ENCODE measurements at places on chromosomes 3 and 15. TPM values are rescaled to one million over a fixed set of nuclear protein-coding genes. Genes with fewer than 3 reads are reported as not detected.

Gene TLR9
- 1.0 TPM for total RNA-seq

DNA sequence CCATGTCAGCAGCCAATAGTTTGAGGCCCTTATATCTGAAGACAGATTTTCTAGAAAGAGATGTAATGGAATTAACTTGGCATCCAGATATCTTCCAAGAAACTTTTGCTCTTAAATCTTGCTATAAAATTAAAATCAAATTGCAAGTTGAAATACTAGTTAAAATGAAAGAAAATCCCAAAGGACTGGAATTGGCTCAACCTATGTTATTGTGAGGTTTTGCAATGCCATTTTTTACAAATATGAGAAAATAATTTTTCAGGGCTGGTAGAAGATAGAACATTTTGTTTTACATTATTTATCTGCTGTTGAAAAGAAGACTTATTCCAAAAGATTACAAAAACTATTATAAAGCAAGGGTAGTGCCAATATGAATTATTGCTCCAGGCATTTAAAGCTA, 92.2 kb upstream of the AGTR1 start:
- H3K36me3 ChIP-seq = no peaks in the 10 kb centered on the region
- no peak overlapping the region for H3K4me3 ChIP-seq
- no peaks in the 10 kb centered on the region for H3K4me1 ChIP-seq
- DNase-seq = no peak

Gene ELP6
- total RNA-seq = 18.8 TPM

- no peak overlapping the region for H3K4me3 ChIP-seq
- no peaks in the 10 kb centered on the region for H3K36me3 ChIP-seq
- no peaks in the 10 kb centered on the region for H3K4me1 ChIP-seq
- no peak overlapping the region for H3K27ac ChIP-seq
- no peaks in the 10 kb centered on the region for H3K27me3 ChIP-seq
Observed at GRCh38 chr3:34068505-34068904, 270.1 kb downstream of the PDCD6IP start.

Gene ZNF770
- total RNA-seq = 29.7 TPM

- no peak overlapping the region for H3K4me3 ChIP-seq
- no peaks in the 10 kb centered on the region for H3K27me3 ChIP-seq
- no peak overlapping the region for H3K27ac ChIP-seq
- H3K4me1 ChIP-seq = no peaks in the 10 kb centered on the region
Observed at GRCh38 chr15:91482799-91483198, 370.7 kb upstream of the SLCO3A1 start.

DNA sequence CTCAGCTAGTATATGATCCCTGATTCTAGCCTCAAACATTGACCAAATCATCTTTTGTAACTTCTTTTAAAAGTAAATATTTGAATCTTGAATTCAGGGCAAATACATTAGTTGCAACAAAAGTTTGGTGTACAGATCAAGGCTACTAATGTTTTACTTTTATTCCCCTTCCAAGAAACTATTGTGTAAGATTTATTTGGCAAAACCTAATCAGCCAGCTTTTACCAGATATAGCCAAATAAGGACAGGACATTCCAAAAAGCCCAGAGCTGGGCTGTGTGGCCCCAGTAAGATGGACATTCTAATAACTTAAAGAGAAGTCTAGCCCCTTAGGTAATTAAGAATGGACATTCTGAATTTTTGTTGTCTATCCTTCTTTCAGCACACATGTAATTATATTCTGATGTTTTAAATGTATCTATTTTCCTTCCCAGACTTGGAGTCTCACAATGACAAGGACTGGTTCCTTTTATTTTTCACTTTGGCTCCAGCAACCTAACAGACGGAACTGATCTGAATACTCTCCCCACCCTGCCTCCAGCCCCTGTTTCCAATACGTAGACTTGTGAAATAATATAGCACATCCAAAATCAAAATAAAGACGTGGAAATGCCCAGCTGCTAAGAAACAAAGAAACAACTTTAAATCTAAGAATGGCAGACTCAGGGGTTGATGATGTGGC, 48.1 kb downstream of the STARD5 start:
- DNase-seq = no peak
- H3K4me3 ChIP-seq = no peak overlapping the region
- peaks cover 32% of the 10 kb centered on the region for H3K4me1 ChIP-seq
- no peaks in the 10 kb centered on the region for H3K27me3 ChIP-seq
